ENCODE measurements at places on chromosomes 6 and 20.
A peak's percentile ranks its signal among the peaks of the same experiment; 100 is the strongest.

- DNase-seq, result no peak
These were observed 156.7 kb downstream of the SYCP2 start for GRCh38 chr20:59776626-59777330.

GRCh38 chr20:676315-676937, 824 bp upstream of the SCRT2 start:
- DNase-seq, result peak; percentile 22

DNA sequence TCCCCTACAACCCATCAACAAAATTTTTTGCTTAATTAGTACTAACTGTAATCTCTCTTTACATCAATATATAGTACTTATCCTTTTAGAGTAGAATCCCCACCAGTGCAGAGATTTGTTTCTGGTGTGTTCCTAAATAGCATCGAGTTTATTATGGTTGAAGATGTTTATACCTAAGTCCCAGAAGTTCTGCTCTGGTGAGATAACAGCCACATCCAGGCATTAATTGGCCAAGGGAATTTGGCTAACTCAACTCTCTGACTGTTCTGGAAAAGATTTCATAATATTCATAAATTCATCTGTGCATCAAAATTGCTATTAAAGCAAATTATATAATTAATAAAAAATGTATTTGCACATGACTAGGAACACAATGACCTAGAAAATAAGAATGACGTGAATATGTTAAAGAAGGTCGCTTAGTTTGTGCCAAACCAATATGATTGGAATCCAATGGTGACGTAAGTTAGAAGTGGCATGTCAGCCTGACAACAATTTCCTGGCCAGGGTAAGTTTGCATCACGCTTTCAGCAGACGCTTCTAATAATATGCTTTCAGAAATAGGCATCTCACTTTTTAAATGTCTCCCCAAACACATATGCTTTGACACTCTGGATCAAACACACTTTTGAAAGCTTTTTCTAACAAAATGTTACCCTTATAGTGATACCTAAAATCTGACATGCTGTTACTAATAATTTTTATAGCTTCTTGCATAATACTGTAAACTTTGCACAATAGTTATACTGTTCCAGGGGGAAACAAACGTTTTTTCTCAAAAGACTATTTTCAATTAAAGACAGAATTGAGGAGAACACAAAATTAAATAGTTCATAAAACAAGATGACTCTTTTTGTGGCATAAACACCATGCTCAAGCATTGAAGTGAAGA, 236.7 kb downstream of the TENT5A start:
- no peak for DNase-seq

GRCh38 chr6:24897186-24897585, 38.6 kb downstream of the RIPOR2 start:
- DNase-seq, result peak; percentile 59

GRCh38 chr6:145178391-145178790, 556.9 kb downstream of the EPM2A start:
- no peak for DNase-seq

GRCh38 chr6:157268835-157269234, 54.5 kb downstream of the TMEM242 start:
- DNase-seq, result no peak

DNA sequence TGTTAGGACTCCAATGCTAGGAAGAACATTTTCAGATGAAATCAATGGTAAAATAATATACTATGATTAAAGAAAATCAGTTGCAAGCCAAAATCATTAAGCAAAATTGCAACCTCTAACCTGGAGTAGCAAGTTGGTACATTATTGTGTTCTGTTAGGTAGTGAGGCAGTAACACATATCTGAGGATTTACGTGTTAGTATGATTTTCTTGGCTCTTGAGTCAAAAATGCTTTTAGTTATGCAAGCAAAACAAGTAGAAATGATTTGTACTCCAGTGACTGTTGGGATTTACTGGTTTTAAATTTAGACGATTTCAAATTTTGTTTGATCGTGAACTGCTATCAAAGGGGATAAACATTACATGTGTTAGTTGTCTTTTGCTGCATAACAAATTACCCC, 293.0 kb upstream of the BTBD3 start:
- no peak for DNase-seq

DNA sequence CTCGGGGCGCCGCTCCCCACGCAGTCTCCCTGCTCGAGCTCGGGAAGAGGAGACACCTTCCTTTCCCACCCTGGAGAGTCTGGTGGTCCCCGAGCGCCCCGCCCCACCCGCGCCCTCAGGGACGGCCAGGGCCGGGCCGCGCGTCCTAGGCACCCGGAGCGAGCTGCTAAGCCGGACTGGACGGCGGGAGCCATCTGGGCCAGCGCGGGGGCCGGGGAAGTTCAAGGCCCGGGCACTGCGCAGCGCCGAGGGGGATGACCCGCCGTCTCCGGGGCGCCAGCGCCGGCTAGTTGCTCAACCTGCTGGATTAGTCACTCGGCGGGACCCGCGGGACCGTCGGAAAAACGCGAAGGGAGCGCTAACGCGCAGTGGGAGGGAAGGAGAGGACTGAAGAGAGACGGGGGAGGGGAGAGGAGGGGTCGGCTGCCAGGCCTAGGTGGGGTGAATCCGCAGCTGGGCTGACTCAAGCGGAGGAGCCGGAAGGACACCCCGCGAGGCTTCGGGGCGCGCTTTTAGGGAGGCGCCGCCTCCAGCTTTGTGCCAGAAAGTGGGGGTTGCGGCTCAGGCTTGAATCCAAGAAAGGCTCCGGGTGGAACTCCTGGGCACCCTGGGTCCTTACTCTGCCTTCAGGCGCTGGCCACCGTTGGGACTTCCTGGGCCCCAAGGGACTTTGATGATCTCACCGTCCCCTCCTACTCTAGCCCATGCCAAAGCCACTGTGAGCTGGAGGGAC, 75.7 kb upstream of the FOXP4 start:
- no peak for DNase-seq

DNA sequence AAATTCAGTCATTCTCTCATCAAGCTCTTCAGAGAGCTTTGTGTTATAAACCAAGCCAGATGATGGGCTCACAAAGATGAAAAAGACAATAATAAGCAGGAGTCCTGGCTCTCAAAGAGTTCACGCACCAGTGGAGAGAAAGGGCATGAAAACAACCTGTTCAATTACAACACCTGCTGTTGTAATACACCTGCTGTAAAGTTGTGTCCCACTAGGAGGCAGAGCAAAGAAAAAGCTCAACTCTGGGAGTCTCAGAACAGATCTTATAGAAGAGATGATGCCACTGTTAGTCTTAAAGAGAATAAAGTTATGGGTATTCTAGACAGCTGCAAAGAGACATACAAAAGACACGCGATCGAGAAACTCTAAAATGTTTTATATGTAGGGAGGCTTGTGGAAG, 100.6 kb downstream of the DCDC2 start:
- DNase-seq, result no peak

GRCh38 chr6:321536-322258, 29.4 kb downstream of the DUSP22 start:
- DNase-seq, result no peak

GRCh38 chr6:69138893-69139494, 503.9 kb downstream of the ADGRB3 start:
- no peak for DNase-seq
